ENCODE measurements at places on chromosomes 2 and 18.

DNA sequence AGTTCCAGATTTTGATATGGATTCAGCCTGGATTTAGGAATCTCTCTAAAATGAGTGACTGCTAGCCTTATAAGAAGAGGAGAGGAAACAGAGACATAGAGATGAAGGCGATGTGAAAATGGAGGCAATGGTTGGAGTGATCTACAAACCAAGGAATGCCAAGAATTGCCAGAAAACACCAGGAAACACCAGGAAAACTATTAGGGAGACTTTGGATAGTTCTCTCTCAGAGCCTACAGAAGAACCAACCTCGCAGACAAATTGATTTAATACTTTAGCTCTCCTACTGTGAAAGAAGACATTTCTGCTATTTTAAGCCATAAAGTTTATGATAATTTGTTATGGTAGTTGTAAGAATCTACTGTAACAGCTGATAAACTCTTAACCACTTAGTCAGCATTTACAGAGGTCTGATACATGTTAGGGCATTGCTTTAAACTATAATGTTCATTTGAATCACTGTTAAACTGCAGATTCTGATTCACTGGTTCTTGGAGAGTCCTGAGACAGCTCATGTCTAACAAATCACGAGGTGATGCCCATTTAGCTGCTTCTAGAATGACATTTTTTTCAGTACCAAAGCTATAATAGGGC, 1702.6 kb upstream of the LRRTM1 start:
- DNase-seq: no peak

DNA sequence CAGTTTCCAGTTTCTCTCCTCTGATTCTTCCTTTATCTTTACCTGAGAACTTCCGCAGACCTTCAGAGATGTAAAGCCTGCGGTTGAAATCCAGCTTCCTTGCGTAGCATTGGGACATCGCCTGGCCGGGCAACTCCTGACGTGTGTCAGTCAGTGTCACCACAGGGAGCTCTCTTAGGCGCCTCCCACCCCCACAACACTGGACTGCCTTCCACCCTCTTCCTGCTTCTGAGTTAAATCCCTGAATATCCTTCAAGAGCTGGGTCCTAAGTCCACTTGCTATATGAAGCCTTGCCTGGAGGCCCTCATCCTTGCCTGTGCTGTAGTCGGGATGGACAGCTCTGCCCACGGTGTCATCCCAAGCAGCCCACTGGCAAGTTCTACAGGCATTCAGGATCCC, 179.4 kb downstream of the SEPTIN10 start:
- DNase-seq: no peak

- no peak for DNase-seq
Observed at GRCh38 chr2:67329513-67329912, 67.6 kb upstream of the ETAA1 start.

DNA sequence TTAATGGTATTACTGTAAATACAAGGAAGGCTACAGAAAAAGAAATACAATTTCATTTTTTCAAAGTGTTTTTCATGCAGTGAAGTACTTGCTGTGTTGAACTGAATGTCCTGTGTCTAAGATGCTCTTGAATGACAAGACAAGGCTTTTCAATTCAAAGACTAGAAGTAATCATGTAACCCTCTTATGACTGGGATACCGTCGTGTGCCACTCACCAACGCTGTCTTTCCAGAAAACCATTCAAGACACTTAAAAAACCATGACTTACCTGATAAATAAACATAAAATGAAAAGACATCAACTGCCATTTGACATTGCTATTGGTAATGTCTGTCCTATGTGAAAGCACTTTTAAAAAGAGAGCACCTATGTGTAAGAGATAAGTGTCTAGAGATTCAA, 183.1 kb upstream of the DPP10 start:
- no peak for DNase-seq

DNA sequence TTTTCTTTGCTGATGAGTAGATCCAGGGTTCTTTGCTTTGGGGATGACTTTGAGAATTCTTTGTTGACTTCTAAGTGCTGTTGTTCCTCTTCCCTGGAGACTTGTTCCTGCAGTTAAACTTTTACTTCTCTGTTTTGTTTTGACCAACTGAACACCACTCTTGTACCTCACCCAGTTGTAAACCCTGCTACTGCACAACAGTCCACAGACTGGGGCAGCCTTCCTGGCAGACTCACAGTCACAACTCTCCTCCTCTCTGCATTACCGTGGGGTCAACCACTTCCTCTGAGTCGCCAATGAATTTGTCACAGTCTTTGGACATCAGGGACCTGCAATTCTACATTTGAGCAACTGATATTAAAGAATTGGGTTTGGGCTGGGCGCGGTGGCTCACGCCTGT, 3.8 kb upstream of the SLC8A1 start:
- DNase-seq: no peak

DNA sequence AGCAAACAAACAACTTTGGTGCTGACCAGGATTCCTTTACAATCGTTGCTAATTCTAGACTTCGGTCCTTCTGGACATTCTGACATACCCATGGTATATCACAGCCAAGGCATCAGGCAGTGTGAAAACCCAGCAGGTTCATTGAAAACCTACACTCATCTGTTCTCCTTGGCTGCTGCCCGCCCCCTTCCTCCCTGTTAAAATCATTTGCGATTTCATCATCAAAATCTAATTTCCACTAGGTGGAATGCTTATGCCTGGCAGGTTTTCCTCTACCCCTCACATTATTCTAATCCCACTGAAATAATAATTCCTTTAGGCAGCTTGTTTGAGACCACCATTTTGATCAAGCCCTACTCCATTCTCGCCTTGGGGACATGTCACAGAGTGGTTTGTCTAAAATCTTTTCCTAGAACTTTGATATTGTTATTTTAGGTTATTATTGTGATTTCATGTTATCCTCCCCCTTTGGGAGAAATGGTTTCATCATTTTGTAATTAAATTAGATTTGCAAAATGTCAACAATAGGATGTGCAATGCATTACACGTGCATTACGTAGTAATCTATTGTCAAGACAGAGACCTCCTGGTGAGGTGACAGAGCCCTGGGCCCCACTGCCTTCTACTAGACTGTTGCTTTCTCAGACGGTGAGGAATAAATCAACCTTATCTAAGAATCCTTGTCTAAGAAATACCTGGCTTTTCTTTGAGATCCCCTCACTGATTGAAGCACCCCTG, 31.0 kb upstream of the ASPRV1 start:
- DNase-seq: no peak

DNA sequence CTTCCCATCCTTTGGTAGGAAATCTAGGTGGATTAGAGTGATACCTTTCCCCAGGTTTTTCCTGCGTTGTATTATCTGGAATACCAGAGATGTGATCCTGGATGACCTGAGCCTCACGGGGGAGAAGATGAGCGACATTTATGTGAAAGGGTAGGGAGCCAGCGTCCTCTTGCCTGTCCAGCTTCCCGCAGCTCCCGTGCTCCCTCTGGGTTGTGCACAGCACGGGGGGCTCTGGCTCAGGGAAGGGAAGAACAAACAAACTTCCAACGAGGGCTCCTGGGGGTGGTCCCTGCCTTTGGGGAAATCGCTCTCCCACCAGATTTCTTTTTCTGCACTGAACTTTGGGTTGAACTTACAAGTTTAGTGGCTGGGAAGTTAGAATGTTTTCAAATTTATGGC, 215.7 kb downstream of the DYSF start:
- no peak for DNase-seq

GRCh38 chr18:11586896-11587295, 22.5 kb upstream of the SLC35G4 start:
- no peak for DNase-seq

DNA sequence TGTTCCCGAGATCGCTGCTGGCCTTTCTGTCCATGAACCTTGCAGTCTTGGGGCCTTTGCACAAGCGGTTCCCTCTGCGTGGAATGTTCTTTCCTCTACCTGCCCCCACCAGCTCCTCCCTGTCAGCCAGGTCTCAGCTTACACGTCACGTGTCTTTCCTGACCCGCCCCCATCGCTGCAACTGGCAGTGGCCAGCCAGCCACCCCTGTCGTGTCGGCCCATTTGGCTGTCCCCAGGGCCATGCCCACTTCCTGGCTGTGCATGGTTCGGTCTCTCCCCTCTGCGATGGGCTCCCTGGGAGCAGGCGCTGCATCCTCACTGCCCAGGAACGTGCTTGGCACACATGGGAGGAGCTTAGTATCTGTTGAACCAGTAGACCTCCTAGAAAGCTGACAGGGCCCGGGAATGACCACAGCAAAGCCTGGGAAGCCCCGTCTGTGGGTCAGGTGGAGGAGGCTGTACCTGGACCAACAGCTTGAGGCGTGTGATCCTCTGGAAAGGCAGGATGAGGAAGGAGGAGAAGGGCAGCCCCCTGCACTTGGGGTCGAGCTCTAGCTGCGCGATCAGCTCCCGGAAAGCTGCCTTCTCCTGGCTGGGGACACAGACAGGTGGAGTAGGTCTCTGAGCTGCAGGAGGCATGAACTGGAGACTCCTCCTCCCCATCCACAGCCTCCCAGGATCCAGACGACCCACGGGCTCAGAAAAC, 21.0 kb downstream of the SNORC start:
- DNase-seq: no peak

DNA sequence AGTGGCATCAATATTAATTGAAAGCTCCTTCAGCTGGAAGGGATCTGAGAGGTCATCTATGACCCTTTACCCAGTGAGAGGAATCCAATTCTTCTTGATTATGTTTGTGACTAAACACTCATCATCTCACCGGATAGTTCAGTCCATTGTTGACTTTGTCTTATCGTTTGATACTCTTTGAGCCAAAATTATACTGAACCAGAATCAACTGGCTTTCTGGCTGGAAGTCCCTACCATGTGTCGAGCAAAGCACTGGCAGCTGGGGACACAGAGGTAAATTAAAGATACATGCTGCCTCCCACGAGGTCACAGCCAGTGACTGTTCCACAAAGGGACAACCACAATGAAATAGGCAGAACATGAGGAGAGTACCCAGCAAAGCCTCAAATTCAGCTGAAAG, 91.4 kb upstream of the FHL2 start:
- no peak for DNase-seq

GRCh38 chr2:185984670-185985069, 246.1 kb downstream of the FSIP2 start:
- no peak for DNase-seq

DNA sequence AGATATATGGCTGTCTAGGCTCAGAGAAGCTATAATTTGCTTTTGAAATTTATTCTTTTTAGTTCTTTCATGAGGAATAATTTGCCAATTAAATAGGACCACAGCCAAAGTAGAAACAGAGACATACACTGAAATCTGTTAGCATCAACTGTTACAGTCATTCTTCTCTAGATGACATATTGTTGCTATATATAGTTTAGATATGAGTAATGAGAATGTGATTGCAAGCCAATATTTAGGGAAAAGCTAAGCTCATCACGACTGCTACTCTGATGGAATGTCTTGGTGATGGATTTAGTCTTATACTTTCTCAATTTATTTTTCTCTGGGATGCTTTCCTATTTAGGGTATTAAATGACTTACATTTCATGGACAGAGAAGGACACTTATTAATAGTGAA, 259.1 kb downstream of the LNPK start:
- DNase-seq: no peak

GRCh38 chr18:22177327-22177871, 8.0 kb downstream of the GATA6 start:
- DNase-seq: no peak

GRCh38 chr2:188291617-188292347, at the start of gene GULP1:
GULP1 (plus strand) TSS chr2:188291874; CDS start chr2:188477703, 185,829 bp downstream.
- peak; percentile 58 for DNase-seq

DNA sequence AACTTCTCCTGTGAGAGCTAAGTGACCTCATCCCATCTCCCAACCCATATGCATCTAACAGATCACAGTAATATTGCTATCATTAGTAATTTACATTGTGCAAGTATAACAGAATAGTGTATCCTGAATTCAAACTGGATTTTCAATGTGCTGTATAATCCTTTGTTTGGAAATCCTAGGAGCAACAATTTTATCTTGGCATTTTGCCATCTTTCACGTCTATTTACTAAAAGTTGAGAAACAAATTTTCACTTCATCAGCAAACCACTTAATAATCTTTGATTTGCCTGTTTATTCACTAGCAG, 3.8 kb downstream of the HNRNPLL start:
- DNase-seq: peak; percentile 29

DNA sequence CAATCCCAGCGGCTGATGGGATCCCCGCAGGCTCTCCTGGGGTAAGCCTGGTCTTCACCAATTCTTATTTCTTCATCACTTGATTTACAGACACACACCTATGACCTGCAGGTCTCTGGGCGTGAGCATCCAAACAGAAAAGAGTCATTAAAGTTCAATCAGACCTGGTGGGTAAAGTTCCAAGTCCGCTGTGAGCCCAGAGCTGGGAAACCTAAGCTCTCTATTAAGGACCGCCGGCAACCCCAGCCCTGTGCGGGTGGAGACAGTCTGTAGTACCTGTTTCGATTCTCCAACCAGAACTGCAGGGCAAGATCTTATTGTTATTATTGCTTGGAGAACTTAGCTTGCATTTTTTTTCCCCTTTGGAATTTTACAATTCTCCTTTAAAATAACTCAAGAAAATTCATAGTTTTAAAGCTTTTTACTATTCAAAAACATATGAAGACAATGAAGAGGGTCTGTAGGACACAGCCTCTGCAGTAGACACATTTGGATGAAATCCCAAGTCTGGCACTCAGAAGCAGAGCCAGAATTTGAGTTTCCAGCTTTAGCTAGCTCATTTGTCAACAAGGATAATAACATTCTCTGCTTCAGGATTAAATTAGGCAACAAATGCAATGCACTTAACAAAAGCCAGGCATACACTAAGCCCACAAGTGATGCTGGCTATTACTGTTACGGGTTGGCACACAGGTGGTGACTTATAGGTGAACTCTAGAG, 376.4 kb downstream of the INSIG2 start:
- no peak for DNase-seq

DNA sequence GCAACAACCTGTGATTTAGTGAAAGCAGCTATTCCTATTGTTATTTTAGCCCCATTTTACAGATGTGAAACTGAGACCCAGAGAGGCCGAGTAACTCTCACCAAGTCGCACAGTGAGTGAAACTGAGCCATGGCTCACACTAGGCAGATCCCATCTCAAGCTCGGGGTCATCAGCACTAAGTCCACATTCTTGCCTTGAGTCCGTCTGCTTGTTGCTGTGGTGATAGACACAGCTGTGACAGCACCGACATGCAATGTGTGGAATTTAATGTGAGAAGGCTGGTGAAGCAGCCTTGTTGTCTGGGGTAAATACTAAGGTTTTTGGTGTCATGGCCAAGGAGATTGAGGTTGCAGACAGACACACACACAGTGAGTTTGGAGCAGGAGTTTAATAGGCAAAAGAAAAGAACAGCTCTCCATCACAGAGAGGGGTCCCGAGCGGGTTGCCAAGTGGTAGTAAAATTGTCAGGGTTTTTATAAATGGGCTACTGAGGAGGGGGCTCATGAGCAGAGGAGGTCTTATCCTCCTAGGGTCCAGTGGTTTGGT, 40.2 kb upstream of the GMCL1 start:
- DNase-seq: no peak

GRCh38 chr18:37565977-37566478, 430 bp upstream of the CELF4 start:
- no peak for DNase-seq

GRCh38 chr2:190722061-190722759, 73.3 kb downstream of the NAB1 start:
- no peak for DNase-seq

- DNase-seq: no peak
Observed at GRCh38 chr2:211331736-211332135, 775.3 kb downstream of the CPS1 start.

Data from erythroblast (primary cell).